ENCODE measurements at places on chromosomes 3 and 15.
A peak's percentile ranks its signal among the peaks of the same experiment; 100 is the strongest.

DNA sequence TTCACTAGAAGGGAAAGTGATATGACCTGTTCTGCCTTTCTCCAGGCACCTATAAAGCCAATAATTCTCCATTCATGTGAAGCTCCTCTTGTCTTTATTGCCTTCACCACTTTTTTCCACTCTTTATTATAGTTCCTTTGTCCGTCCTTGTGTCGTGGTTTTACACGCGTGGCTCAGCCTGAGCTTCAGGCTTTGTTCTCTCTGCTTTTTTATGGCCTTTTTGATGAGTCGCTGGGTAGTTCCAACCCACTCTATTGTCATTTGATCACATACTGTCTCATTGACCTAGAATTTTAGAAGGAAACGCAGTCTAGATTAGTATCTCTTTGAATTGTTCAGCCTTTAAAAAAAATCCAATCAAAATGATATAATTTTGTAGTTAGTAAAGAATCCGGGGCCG lies 403.2 kb downstream of the PTPRG start:
- DNase-seq, result no peak

DNA sequence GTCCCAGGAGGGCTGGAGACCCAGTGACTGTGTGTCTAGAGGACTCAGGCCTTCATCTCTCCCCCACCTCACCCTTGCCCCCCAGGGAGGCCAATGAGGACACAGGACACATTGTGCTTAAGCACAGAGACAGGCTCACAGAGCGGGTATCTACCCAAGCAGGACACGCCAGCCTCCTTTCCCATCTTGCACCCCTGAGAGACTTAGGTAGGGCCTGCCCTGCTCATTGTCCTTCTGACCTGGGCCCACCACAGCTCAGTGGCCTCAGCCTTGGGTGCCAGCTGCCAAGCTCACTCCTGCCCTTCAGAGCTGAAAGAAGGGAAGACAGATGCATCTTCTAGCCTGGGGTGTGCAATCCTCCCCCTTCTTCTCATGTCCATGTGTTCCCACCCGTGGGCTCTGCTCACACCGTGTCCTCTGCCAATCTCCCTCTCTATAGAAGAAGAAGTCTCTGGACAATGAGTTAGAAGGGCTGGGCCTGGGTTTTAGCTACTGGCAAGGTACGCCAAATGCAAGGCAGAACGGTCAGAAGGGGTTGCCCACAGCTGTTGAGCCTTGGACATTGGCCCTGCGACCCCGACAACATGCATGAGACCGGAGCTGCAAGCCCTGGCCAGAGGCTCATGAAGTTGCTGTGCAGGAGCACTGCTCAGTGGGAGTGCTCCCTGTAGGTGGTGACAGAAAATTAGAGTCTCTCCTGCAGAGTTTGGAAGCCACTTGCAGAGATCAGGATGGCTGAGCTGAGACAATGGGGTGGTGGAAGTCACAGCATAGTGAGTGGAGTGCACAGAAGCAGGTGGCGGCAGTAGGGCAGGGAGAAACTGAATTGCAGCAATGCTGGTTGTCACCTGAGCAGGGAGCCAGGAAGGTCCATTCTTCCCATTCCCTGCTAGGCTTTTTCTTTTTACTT lies 32.8 kb downstream of the ACSBG1 start:
- DNase-seq, result no peak

- DNase-seq, result no peak
Observed at GRCh38 chr3:128763967-128764366, 38.0 kb downstream of the RAB7A start.

DNA sequence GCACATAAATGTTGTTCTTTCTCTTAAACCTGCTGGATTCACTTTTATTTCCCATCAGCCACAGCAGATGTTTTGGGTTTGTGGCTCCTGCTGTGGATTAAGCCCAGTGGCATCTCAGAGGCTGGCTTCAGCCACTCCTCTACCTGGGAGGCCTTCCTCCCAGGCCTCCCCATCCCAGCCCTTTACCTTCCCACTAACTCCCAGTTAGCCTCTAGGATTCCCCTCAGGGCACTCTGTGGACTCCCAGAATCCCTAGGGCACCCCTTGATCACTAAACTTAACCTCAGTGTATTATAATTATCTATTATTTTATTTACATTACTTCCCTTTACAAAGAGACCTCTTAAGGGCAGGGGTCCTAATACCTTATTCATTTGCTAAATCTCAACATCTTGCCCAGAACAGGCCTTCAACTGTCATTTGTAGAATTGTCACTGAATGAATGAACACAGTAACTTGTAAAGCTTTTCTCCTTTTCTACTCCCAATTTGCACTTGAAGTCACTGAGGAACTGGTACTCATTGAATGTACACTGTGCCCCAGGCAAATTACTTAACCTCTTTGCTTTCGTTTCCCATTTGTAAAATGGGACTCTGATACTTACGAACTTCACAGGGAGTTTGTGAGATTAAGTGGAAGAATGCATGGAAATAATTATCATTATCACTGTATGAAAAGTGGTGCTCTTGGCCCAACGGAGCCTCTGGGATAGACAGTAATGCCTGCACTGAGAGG lies 8.3 kb downstream of the CCDC13 start:
- no peak for DNase-seq

DNA sequence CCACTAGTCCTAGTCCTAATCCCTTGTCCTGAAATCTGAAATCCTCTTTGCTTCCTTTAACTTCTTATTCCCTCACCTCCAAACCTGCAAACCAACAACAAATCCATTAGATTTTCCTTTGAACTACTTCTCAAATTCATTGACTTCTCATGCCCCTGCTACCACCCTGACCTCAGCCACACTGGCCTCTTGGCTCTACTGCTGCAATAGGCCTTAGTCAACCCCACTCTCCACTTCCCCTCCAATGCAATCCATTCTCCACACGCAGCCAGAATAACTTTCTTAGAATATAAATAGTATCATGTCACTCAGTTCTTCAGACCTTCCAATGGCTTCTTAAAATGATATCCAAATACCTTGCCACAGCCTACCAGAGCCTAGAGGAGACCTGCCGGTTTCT lies 131.1 kb upstream of the GADL1 start:
- DNase-seq, result no peak

- no peak for DNase-seq
Observed at GRCh38 chr3:1326546-1326945, 233.7 kb downstream of the CNTN6 start.

GRCh38 chr3:183494341-183494740 lies 61.2 kb downstream of the KLHL6 start:
- DNase-seq, result no peak

DNA sequence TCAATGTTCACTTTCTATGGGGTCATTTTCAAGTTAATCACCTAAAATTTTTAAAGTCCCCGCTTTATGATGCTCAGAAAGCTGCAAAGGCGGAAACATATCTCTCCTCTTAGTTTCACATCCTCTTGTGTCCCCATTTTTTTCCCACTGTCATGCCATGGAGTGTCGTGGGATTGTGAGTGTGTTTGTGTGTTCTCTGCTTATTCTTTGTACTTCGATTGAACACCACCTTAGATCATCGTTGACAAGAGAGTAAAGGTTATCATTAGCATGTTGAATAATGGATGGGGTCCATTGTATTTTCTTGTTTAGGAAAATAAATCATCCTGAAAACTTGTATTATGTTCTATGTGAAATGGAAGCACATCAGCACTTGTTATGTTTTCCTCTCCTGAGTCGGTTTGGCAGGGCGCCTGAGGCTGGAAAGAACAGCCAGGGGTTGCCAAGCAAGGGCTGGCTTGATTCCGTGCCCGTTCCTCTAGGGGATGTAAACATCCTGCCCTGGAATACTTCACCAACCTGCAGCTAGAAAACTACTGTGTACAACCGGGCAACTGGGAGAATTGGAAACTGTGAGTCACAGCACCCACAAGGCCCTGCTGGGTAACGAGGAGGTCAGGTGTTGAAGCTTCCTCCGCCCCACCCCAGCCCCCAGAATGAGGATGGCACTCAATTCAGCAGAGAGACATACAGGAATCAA lies 67.2 kb downstream of the EIF4E3 start:
- DNase-seq, result no peak

- peak; percentile 50 for DNase-seq
Observed at GRCh38 chr3:39107388-39108199, at the start of the genes GORASP1 and TTC21A. Gene GORASP1, minus strand, starts transcription at chr3:39107627. Its CDS starts 86 bp downstream, at chr3:39107541. Gene TTC21A, plus strand, starts transcription at chr3:39107680. Its CDS starts 158 bp downstream, at chr3:39107838.

DNA sequence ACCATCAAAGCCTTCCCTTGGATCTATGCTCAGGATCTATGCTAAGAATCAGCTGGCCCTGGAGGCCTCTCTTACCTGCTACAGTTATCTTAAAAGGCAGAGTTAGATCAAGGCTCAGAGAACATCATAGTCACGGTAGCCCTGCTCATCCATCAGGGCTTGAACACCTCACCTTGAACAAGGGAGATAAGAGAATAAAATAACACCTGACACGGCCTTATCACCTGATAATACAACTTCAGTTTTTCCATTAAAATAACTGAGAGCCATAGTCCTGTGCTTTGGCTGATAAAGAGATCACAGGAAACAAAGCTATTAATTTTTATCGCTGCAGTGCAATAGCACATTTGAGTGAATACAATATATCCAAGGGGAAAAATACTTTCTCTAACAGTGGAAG lies 85.6 kb upstream of the LPP start:
- no peak for DNase-seq

GRCh38 chr15:80031841-80032240 lies 27.6 kb upstream of the ZFAND6 start:
- no peak for DNase-seq

- DNase-seq, result no peak
Observed at GRCh38 chr3:16510620-16511319, 2.7 kb downstream of the RFTN1 start.

DNA sequence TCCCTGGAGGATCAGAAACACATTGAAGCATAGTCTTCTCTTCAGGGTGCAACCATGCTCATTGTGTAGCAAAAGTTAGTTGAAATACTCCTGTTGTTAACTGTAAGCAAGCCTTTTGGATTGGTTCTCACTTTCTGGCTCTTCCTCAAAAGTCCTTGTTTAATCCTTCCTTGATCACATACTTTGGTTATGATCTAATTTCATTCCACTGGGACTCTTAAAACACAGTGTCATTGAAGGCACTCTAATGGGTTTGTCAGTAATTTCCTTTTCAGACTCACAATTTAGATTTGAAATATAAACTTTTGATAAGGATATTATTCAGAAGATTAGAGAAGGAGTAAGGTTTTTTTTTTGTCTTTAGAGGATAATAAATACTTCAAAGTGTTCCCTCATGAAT lies 451.7 kb upstream of the SGO1 start:
- no peak for DNase-seq

- no peak for DNase-seq
Observed at GRCh38 chr3:11204697-11205348, 50.5 kb downstream of the HRH1 start.

DNA sequence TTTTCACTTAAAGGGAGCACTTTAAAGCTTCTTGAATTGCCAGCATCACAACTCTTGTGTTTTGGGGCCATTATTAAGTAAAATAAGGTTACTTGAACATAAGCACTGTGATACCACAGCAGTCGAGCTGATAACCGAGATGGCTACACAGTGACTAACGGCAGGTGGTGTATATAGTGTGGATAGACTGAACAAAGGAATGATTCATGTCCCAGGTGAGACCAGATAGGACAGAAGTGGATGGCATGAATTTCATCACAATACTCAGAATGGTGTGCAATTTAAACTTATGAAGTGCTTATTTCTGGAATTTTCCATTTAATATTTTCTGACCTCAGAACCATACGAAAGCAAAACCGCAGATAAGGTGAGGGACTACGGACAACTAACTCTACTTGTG lies 40.2 kb downstream of the PBRM1 start:
- no peak for DNase-seq

GRCh38 chr3:28317438-28318022 lies 31.0 kb upstream of the ZCWPW2 start:
- no peak for DNase-seq

- no peak for DNase-seq
Observed at GRCh38 chr3:134938029-134938525, 143.0 kb downstream of the EPHB1 start.

- DNase-seq, result no peak
Observed at GRCh38 chr3:157438194-157438730, 1.6 kb downstream of the PTX3 start.

DNA sequence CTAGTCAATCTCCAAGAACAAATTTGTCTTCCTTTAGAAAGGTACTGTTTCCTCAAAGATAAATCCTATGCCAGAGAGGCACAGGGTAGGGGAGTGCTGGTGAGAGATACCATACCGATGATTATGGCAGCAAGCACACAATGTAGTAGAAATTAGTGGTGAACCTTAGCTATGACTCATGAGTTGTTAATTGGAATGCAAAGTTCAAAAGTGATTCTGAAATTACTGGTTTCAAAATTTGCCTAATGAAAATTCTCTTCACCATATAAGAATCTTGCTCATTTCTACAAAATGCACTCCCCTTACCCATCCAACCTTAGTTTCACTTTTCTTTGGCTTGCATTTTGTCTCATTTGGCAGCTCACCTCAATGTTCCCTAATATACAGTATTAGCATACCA lies 139.5 kb upstream of the SLC2A2 start:
- no peak for DNase-seq

GRCh38 chr3:58416191-58416590 lies 17.4 kb downstream of the PDHB start:
- no peak for DNase-seq

DNA sequence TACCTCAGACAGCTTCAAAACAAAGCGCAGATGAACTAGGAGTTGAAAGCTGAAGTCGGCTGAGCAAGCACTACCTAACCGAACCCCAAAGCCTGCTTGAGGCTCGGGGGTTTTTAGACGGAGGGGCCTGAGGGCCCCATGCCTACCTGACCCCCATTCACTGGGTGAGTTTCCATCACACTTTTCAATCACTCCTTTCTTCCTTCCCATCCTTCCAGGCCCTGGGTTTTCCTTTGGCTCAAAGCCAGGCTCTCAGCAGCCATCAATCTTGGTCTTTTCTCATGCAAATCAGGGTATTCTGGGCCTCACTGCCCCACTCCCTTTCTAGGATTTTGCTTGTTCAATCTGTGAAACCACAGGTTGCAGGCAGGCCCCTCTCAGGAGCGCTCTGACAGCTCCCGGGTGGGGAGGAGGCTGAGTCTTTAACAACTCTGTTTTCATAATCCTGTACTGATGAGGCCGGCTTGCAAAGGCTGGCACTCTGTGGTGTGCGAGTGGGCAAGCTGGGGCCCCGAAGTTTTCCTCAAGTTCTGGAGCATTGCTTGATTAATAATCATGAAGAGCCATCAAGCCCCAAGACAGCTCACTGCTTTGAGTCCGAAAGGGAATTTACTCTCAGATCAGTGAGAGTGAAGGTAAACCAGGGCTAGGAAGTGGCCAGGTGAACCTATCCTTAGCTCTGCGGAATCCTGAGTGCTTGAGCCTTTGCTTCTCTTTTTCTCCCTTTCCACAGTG lies 97.6 kb downstream of the FRMD4B start:
- DNase-seq, result no peak

DNA sequence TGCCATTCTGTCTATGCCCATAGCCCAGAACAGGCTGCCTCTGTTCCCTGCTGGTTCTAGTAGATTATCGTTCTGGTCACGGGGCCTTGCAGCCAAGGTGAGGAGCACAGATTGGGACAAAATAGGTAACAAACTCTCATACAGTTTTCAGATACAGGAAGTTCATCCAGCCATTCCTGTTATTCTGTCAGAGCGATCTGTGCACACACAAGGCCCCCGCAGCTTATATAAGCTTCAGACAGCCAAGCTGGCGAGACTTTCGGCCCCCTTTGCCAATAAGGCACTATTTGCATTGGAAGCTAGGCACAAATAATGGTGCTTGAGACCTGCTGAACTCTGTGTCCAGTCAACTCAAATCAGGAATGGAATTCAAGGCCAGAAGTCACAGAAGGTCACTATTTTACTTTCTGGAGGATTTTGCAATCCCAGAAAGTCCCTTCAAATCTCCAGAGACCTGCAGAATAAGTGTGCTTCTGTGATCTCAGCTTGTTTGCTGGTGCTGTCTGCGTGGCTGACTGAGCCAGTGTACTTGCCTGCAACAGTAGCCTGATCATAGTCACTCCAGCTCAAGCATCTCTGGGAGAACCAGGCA lies 69.4 kb downstream of the BFSP2 start:
- DNase-seq, result no peak

- no peak for DNase-seq
Observed at GRCh38 chr3:39387411-39387975, 4.3 kb downstream of the SLC25A38 start.
